T-helper 17 cell (primary cell): ENCODE measurements at places on chromosomes 5 and 9.

- DNase-seq, result no peak
Measured at GRCh38 chr9:123394291-123395235, 38.6 kb downstream of the CRB2 start.

DNA sequence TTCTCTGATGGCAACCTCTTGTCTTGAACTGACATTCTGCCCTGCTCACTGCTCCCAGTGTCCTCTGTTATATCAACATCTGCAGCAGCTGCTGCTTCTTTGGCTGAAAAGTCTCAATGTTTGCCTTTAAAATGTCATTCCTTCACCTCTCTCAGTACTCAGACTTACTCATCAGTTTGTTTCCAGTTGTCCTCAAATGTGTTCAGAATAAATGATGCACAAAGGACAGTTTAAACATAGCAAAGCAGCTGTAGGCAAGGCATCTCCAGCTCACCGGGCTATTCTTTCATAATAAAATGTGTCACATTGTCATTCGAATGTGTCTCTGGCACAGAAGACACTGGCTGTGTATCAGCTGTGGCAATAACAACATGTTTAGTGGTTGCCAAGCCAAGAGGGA is 590.9 kb upstream of the ZNF608 start:
- DNase-seq, result no peak

DNA sequence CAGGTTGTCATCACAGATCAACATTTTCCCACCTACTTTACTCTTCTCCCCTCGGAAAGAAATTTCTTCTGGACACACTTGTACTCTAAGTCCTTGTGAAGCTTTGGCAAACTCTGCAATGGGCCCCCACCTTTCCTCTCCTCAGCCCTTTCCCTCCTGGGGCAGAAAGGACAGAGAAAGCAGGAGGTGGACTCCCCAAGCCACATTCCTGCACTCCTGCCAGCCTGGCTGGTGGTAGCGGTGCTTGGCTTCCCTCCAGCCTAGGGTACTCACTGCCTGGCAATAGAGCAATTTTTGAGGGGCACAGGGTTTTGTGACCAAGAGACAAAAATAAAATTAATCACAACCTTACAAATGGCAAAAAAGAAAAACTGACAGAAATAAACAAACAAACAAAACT is 451.4 kb downstream of the ZSWIM6 start:
- no peak for DNase-seq

DNA sequence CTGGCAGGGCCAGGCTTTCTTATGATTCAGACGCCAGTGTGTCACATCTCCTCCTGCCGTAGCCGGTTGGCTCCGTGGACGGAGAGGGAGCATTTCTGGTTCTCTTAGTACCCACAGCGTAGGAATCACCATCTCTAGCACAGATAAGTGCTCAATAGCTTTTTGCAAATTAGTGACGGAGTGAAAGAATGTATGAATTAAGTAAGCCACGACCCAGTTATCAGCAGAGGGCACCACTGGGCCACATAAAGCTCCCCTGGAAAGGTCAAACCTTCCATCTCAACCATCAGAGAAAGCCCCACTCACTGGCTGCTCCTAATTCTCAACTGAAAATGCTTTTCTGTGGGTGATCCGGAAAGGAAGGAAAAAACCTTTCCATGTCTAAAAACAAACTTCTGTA is 317.0 kb upstream of the ADCY2 start:
- no peak for DNase-seq

GRCh38 chr9:123893115-123893514 is 36.8 kb downstream of the DENND1A start:
- no peak for DNase-seq

GRCh38 chr5:10452768-10453331 is 11.2 kb downstream of the ROPN1L start:
- no peak for DNase-seq

- no peak for DNase-seq
Measured at GRCh38 chr5:159947708-159948358, 31.6 kb downstream of the ADRA1B start.

DNA sequence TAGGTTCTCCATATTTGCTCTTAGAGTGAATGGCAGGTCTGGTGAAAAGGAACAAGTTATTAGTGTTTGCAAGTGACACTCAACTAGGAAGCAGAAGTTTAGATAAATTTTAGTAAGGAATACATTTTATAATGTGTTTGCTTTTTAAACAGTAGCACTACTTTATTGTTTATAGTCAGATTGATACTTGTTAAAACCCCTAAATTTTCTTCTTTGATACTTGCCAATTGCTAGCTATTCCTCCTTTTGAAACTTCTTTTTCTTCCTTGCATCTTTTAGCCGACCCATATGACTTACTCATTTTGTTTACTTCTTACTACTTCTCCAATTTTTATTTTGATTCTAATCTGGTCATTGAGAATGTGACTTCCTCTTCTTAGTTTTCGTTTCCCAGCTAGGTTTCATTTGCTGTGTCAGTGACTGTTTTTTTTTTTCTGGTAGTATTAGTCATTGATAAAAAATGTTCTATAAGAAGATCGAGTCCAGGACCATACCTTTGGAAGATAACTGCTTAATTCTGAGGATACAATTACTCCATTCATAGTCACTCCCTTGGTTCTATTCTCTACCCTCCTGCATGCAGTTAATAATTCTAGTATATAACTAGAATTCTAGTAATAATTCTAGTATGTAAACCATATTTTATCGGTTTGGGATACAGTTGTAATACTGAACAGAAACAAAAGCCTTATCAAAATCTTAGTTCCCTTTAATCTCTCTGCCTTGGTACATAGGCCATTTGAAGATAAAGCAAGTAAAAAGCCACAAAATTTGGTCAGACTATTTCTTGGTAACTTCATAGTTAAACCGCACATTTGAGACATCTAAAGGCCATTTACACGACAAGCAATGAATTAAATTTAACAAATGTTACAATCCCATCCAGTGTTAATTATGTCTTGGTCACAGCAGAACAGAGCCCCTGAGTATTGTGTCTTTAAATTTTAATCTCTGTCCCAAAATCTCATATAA is 2.8 kb upstream of the RICTOR start:
- no peak for DNase-seq

- no peak for DNase-seq
Measured at GRCh38 chr5:129001841-129002526, 36.7 kb downstream of the SLC27A6 start.

GRCh38 chr5:91487420-91487819 is 104.3 kb upstream of the ARRDC3 start:
- no peak for DNase-seq

DNA sequence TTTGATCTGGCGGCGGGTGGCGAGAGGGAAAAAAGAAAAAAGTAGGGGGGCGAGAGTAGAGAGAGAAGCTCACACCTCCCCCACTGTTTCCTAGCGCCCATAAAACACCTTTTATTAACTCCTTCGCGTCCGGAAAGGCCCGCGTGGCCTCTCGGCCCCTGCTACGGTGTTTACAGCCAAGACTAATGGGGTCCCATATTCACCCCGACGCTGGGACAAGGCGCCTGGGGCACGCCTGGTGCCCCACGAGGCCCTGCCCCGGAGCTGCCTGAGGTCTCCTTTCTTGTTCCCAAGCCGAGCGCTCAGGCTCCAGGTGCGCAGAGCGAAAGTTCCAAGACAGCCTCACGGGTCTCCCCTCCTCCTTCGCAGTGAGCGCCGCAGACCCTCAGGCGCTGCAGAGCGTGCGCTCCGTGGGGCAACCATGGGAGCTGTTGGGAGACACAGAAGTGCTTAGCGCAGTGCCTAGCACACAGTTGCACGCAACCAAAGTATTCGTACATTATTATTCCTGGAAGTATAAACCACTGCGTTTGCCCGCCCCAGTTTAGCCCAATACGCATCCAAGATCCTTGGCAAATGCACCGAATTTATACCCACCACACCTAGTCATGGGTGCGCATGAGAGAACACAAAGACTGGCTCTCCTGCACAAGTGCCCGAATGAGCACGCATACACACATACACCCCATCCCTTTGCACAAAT is 4.3 kb downstream of the HAND1 start:
- DNase-seq, result no peak

GRCh38 chr9:31304576-31304975 is 1079.9 kb upstream of the ACO1 start:
- no peak for DNase-seq

DNA sequence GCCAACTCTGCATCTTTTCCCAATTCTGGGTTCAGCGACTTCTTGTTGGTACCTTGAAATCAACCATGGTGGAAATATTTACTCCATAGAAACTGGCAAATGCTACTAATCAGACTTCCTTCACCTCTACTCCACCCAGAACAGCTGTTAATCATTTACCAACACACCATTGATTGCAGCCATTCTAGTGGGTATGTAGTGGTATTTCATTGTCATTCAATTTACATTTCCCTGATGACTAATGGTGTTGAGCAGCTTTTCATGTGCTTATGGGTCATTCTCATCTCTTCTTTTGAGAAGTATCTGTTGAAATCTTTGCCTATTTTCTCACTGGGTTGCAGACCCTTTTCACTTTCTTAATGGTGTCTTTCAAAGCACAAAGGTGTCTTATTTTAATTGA is 122.4 kb upstream of the MSX2 start:
- no peak for DNase-seq

DNA sequence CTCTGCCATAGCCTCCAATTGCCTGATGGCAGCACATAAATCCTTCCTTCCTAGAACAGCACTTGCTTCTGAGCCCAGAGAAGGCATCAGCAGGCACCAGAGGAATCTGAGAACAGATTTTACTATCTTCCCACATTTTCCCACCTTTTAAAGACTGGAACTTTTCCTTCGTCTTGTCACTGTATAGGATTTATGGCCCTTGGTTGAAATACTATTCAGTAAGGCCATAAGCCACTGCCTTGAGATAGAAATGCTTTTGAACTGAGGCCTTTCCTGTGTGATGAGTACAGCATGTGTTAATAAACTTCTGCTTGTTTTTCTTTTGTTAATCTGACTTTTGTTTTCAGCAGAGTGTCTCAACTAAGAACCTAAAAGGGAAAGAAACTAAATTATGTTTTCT is 84.3 kb downstream of the MRPS27 start:
- DNase-seq, result no peak

DNA sequence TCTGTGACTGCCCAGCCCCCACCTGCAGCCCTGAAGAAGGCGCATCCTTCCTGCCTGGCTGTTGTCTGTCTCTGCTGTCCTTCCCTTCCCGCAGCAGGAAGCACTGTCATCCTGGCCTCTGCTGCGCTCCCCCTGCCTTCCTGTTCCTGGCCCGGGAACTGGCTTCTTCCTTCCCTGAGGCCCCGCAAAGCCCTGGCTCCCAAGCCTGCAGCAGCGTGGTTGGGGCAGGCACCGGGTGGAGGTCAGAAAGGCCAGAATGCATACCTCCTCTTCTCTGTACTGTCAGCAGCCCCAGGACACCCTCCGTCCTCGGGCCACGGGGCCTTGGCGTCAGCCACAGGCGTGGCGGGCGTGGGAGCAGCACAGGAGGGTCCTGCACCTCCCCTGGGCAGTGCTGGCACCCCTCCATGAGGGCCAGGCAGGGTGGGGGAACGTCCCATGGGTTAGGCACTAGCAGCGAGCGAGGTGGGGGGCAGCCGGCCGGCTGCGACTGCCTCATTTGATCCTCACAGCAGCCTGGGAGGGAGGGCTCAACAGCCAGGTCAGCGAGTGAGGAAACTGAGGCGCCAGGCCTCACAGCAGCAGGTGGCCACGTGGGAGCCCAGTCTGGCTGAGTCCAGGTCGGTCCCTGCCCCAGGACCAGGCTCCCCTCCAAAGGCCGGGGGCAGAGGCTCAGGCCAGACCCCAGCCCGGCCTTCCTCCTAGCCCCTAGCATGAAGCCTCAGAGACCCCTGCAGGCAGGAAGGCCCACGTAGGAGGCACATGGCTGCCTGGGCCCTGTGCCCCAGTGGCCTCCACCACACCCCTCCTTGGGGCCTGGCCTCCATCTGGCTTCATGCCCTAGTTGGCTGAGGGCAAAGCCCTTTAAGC is 9.4 kb downstream of the FLT4 start:
- DNase-seq, result no peak

DNA sequence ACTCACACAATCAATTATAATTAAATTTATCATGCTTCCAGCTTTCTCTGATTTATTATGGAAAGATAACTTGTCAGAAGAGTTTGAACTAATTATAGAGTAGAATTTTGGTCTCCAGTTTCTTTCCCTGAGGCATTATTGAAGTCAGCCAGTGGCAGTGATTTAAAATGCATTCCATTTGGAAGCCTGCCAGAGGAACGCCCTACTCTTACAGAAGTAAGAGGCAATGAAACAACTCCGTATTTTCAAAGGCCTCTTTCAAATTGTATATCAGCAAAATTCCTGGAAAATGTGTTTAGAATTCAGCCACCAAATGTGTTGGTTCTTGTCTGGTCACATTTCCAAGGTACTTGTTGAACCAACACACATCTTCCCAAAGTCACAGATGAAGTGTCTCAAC is 640.9 kb downstream of the SEMA5A start:
- DNase-seq, result no peak

DNA sequence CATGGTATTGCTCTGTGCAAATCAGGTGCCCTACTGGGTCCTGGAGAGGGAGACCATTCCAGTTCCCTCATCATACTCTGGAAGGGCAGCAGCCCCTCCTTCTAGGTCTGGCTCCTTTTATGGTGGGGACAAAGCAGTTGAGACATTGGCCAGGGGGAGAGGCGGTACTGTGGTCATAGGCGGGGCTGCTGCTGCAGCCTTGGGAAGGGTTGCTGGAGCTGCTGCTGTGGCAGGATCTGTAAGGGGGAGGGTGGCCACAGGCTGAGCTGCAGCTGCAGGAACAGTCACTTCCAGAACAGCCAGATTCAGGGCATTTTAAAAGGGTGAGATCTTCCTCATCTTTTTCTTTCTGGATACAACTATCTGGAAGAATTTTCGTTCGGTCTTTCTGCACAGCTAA is 233.0 kb upstream of the SGCD start:
- DNase-seq, result no peak

- no peak for DNase-seq
Measured at GRCh38 chr5:150573867-150574817, 66.2 kb downstream of the NDST1 start.

DNA sequence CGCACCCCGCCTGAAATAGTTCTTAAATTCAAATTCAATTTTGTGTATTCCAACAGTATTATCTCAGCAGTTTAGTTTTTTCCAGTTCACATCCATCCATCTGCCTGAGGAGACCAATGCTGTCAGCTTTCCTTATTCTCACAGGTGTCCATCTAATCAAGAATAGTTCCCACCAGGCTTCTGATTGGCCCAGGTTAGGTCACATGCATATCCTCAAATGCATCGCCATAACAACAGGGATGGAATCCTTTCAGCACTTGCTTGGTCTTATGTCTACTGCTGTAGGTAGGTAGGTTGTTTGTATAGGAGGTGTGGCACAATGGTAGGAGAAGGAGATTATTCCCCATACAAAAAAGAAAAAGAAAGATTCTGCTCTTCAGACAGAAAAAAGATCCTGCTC is 91.2 kb downstream of the UBE2R2 start:
- no peak for DNase-seq

DNA sequence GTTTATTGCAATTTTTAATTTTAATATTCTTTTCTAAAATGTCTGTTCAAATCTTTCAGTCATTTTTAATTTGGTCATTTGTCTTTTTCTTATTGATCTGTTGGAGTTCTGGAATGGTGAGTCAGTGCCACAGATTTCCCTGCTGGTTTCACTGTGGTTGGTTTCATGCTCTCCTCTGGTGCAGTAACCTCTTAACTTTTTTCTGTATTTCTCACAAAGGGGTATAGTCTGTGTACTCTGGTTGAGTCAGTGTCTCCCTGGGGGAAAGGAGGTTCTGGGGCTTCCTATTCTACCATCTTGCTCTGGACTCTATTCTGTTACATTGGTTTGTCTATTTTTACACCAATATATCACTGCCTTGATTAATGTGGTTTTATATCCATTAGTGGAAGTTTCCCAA is 178.8 kb downstream of the CSNK1G3 start:
- DNase-seq, result no peak

- DNase-seq, result no peak
Measured at GRCh38 chr9:33465096-33465495, 8.6 kb downstream of the NOL6 start.

GRCh38 chr5:114473541-114473940 is 111.7 kb downstream of the KCNN2 start:
- no peak for DNase-seq
